ENCODE measurements at places on chromosomes 2 and 18.

- peak; percentile 93 for DNase-seq
Measured at GRCh38 chr2:219253753-219254589, at the start of gene TUBA4A. Gene TUBA4A, minus strand, starts transcription at chr2:219253918. Its CDS starts 60 bp downstream, at chr2:219253858.

DNA sequence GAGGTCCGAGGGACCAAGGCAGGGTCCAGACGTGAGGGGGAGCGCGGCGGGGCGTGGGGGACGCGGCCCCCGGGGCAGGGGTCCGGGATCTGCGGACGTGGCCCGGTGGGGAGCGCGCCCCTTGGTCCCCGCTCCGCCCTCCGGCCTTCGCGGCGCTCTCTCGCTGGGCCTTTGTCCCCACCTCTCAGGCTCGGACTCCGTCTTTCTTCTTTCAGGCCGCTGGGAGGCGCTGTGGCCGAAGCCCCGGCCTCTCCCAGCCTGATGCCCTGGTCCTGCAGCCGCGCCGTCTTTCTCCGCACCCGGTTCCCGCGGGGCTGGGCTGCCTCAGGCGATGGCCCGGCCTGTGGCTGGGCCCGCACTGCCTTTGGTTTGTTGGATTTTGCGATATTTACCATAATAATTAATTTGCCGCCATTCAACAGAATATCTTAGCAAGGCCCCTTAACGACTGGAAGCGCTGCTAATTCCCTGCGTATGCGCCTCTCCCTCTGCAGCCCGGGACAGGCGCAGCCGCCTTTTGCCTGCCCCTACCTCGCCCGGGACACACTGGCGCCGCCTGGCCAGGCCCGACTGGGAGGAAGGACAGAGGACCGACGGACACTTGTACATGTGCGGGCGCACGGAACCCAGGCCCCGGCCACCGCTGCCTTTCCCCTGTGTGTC, 10.8 kb downstream of the SIX3 start:
- peak; percentile 67 for DNase-seq

DNA sequence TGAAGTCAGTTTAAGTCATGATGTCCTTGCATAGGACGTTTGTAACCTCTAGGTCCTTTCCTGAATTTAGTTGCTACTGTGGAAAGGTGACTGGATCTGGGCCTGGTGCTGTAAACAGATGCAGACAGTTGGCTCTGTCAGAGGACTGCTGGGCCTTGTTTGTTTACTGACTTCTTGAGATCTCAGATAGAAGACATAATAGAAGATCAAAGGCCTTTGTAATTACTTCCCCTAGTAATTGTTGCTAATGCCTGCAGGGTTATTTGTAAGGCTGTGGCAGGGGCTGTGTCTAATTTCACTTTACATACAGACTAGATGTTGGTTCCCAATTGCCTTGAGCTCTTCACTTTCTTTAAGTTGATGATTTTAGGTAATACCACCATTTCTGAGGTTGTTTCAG, 42.5 kb downstream of the LYPD6B start:
- no peak for DNase-seq

DNA sequence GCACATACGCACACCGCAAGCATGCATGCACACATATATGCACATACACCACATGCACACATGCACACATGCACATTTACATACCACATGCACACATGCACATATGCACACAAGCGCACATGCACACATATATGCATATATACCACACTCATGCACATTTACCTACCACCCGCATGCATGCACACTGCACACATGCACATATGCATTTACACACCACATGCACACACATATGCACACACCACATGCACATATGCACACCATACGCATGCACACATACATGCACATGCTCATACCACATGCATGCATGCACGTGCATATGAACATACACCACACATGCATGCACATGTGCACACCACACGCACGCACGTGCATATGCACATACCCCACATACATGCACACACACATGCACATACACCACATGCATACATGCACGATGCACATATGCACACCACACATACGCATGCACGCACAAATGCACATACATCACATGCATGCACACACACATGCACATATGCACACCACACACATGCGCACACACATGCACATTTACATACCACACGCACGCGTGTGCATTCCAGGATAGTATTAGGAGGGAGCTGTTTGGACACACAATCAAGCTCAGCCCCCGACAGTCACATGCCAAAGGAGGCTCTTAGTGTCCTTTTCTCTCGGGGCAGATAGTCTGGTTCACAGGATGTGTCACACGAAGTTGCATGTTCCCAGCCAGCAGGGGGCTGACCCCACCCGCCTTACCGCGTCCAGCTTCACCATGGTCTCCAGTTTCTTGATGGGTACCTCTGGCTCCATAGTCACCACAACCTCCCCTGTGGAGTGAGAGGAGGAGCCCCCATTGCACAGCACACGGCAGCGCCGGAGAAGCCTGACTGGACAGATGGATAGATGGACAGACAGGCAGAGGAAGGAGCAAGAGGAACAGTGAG, 5.9 kb downstream of the OTOF start:
- DNase-seq, result no peak

DNA sequence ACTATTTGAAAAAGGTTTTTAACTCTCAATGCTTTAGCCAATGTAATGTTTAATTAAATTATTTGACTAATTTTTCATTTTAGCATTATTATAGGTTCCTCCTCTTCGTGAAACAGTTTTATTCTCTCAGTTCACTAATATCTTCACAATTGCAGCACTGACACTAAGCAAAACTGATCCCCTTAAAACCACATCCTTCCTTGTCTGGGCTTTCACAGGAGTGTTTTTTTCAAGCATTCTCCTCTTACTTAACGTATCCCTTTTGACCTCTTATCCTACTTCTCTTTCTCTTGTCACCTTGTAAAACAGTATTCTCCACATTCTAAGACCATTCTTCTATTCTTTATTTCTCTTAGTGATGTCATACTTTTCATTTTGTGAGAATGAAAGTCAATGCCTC, 112.8 kb downstream of the DSC3 start:
- DNase-seq, result no peak

GRCh38 chr2:70011335-70011734, 49.9 kb upstream of the ASPRV1 start:
- no peak for DNase-seq

- no peak for DNase-seq
Measured at GRCh38 chr2:170213651-170214050, 35.7 kb downstream of the MYO3B start.

DNA sequence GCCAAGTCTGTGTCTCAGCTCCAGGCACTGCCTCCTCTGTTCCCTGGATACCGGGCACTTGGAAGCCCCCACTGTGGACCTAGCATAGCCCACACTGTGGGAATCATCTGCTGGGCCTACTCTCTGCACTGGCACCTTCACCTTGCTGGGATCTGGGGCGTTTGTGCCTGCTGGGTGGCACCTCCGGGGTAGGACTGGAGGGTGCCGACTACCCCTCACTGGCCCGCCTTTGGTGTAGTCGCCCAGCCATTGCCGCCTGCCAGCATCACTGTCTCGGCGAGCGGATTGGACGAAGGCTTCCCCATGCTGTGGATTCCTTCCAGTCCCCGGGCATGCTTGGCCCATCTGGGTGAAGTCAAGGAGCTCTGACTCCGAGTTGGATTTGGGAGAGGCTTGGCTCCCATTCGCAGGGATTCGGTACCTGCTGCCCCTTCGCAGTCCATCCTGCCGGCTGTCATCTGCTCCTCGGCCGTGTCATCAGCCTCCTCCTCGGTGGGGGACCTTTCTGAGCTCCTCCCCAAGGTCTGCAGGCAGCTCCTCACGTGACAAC, 180.6 kb upstream of the HDAC4 start:
- no peak for DNase-seq

- no peak for DNase-seq
Measured at GRCh38 chr2:237496428-237496827, 9.4 kb downstream of the MLPH start.

GRCh38 chr2:2880938-2881337, 496.7 kb downstream of the EIPR1 start:
- no peak for DNase-seq

GRCh38 chr2:131048641-131049040, 44.6 kb downstream of the FAM168B start:
- DNase-seq, result no peak

DNA sequence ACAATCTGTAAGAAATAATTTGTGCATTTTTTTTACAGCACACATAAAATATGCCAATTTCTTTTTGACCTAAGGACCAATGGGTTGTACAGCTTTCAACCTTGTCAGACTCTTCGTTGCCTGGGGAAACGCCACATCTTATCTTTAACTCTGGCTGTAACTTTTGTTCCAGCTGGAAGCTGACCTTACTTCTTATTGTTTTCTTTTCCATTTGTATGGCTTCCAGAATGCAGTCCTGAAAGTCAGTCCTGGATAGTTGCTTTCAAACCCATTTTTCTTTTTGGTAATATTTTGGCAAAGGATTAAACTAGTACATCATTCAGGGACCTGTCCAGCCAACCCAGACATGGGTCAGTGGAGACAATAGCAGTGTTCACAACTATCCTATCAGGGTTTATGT, 686.5 kb upstream of the CDH2 start:
- DNase-seq, result no peak

DNA sequence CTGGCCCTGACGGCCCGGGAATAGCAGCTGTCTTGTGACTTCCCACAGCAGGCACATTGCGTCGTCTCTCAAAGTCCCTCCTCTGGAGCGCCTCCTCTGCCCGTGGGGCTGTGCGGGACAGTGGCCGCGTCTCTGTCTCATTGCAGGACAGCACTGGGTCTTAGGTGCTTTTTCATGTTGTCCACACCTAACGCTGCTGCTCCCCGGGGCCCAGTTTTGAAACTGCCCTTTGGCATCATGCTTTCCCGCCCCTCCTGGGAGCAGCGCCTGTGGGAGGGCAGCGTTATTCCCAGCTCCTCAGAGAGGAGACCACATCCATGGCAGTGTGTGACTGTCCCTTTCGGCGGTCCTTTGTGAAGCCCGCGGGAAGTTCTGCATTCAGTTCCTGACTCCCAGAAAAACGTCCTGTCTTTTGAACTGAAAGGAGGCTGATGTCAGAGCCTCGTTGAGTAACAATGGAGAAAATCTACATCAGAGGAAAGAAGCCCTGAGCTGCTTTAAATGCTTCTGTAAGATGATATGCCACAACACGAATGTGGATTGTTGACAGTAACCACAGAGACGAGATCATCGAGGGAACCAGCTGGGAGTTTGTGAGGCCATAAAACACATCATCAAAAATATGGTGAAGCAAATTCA, 226.0 kb downstream of the FAM210A start:
- no peak for DNase-seq

GRCh38 chr2:101142163-101142562, 9.0 kb downstream of the TBC1D8 start:
- DNase-seq, result no peak

DNA sequence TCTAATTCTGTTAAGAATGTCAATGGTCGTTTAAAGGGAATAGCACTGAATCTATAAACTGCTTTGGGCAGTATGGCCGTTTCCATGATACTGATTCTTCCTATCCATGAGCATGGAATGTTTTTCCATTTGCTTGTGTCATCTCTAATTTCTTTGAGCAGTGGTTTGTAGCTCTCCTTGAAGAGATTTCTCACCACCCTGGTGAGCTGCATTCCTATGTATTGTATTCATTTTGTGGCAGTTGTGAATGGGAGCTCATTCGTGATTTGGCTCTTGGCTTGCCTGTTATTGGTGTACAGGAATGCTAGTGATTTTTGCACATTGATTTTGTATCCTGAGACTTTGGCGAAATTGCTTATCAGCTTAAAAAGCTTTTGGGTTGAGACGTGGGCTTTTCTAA, 38.3 kb upstream of the WDR75 start:
- no peak for DNase-seq

Measured in stimulated activated CD8-positive, alpha-beta memory T cell treated with anti-CD3 and anti-CD28 coated beads, Interleukin-4, amount 100 ng/mL, for 48 hours (primary cell).